ENCODE measurements at places on chromosomes 2 and 18.

GRCh38 chr2:41958775-41959174 is 89.0 kb upstream of the PKDCC start:
- no peak for DNase-seq

GRCh38 chr18:2746274-2746673 is 90.7 kb downstream of the SMCHD1 start:
- DNase-seq = no peak

DNA sequence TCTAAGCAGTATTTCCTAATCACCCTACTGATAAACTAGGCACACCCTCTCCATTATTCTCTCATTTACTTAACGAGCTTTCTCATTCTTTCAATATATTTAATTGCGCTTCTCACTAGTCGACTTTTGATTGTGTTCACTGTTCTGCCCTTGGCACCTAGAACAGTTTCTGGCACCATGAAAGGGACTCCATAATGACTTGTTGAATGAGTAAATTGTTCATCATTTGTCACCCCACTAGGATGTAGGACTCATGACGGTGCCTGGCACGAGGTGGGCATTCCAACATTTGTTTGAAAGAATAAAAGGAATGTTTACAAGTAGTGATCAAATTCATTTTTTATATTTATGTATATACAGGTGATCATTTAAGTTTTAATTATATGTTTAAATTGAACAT is 123.7 kb downstream of the DIS3L2 start:
- DNase-seq = no peak

- no peak for DNase-seq
Measured at GRCh38 chr2:9045595-9045994, 42.1 kb upstream of the MBOAT2 start.

- DNase-seq = no peak
Measured at GRCh38 chr18:78721981-78722380, 257.6 kb upstream of the SALL3 start.

- no peak for DNase-seq
Measured at GRCh38 chr2:10220045-10220901, 82.4 kb upstream of the HPCAL1 start.

GRCh38 chr18:70337139-70337972 is 48.5 kb downstream of the SOCS6 start:
- peak; percentile 75 for DNase-seq
